ENCODE measurements at places on chromosomes 3 and 15.

GRCh38 chr3:172135185-172135584 lies 95.8 kb downstream of the FNDC3B start:
- DNase-seq: no peak

GRCh38 chr3:39226106-39226741 lies 33.8 kb upstream of the XIRP1 start:
- no peak for DNase-seq

DNA sequence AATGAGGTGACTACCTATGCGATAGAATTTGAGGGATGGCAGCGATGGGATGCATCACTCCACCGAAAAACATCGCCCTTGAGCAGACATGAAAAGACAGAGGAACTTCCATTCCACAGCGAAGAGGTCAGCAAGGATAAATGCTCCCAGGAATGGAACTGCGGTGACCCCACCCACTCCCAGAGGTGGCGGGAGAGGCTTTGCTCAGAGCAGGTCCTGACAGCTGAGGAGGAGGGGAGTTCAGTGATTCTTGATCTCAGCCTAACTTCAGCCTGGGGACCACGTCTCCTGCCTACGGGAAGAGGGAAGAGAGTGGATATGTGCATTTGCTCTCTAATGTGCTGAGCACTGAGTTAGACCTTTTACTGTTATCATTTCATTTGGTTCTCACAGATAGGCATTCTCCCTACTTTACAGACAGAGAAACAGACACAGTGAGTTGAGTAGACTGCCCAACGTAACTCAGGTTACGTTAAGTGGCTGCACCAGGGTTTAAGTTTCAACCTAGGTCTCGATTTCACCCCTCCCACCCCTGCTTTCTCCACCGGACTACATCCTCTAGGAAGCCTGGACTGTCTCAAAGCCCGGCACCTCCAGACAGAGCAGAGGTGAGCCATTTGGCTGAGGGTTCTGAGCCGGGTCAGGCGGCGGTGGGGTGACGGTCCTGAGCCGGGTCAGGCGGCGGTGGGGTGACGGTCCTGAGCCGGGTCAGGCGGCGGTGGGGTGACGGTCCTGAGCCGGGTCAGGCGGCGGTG lies 170.0 kb downstream of the RAB11A start:
- peak; percentile 57 for DNase-seq

- DNase-seq: no peak
These were observed 11.9 kb downstream of the KCNAB1 start for GRCh38 chr3:156132313-156132712.

GRCh38 chr3:156761713-156762451 lies 64.3 kb upstream of the LEKR1 start:
- DNase-seq: no peak

GRCh38 chr3:63441262-63441661 lies 163.2 kb downstream of the SYNPR start:
- DNase-seq: no peak

DNA sequence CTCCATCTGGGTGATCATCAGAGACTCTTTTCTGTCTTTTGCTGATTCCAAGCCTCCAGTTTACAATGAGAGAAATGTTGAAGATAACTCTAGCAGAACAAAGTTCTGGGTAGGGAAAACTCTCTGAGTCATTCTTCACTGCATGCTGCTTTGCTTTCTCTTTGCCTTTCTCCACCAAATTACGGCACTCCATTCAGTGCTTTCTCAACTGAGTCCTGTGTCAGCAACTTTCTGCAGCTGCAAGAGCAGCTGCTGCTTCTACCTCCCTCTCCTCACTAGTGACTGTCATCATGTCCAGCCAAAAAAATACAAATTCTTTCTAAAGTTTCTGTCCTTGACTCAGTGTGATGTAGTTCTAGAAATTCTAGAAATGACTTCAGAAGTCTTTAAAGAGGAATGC lies 953.8 kb downstream of the IGSF11 start:
- peak; percentile 25 for DNase-seq

DNA sequence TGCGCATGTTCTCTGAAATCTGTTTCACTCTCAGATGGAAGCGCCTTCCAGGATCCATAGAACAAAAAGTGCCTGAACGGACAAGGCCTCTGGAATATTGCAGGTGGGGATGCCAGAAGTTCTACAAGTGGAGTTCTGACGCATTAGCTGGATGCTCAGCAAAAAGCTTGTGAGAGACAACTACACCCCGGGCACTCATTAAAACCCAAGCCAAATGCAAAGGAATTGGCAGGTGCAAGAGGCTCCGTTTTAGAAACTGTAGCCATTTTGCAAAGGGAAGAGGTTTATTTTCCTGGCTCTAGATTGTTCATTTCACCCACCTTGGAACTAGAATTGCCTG lies 35.2 kb upstream of the SLC24A5 start:
- DNase-seq: no peak

GRCh38 chr3:62090066-62090465 lies 283.3 kb downstream of the FEZF2 start:
- no peak for DNase-seq

GRCh38 chr15:47929138-47929803 lies 191.5 kb upstream of the SLC24A5 start:
- no peak for DNase-seq

DNA sequence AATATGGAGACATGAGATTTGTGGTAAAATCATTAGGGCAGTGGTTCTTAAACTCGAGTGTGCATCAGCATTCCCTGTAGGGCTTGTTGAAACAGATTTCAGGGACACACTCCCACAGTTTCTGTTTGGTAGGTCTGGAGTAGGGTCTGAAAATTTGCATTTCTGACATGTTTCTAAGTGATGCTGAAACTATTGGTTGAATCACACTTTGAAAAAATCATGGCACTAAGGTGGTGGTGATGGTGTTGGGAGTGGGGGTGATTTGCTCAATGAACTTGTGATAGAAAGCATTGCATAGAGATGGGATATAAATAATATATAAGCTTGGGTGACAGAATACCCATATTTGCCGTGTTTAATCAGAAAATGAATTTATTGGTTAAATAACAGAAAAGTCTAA lies 11.3 kb downstream of the MITF start:
- no peak for DNase-seq

GRCh38 chr3:196793246-196793645 lies 53.6 kb downstream of the PAK2 start:
- no peak for DNase-seq

DNA sequence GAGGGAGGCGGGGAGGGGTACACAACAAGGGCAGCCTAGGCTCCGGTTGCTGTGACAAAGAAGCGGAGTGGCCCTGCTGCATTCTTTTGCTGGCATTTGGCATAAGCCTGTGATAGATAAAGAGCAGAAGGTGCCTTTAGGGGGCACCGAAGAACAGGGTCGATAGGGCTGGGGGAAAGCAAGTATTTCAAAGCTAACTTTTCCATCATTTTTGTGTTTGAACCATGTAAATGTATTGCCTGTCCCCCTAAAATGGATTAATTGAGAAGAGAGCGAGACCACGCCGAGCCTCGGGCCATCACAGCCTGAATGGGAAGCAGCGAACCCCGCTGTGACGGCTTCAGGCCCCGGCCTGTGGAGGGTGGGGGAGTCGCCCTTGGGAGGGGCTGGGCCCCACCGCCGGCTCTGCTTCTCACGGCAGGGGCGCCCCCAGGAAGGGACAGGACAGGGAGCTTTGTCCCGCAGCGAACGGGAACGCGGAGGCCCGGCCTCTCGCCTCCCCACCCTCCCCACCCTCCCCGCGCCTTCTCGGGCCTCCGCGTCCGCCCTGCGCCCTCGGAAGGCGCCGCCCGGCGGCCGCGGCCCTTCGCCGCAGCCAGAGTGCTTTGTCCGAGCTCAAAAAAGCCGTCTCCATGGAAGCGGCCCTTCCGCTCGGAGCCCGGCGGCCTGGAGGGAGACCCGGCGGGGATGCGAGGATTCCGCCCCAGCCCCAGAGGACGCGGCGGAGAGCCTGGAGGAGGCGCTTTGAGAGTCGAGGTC lies 32.4 kb upstream of the ALDH1L1 start:
- DNase-seq: peak; percentile 93

DNA sequence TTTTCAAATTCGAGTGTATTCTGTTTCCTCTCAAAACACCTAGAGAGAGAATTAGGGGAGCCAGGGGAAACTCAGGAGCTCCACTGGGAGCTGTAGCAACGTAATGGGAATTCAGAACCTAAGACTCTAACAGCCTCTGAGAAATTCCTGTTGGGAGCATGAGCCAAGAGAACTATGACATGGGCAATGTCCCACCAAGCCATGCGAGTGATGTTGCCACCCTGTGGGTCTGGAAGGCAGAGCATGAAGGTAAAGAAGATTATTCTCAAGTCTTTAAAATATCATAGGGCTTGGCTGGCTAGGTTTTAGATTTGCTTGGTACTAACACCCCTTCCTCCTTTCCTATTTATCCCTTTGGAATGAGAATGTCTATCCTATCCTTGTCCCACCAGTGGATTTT lies 392.6 kb upstream of the ADAMTS9 start:
- DNase-seq: no peak

DNA sequence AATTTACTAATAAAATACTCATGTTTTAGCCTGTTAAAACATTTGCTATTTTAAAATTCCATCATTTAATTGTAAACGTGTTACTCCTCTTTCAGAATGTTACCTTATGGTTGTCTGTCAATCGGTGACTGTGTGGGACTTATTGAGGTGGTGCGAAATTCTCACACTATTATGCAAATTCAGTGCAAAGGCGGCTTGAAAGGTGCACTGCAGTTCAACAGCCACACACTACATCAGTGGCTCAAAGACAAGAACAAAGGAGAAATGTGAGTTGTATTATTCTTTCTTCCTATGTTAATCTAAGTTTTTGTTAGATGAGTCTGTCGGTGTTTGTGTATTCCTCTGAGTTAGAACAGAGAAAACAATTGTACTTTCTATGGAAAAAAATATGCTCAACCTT lies 21.7 kb downstream of the KCNMB3 start:
- DNase-seq: peak; percentile 2

Measured in neural progenitor cell (in vitro differentiated cells).